ENCODE measurements at places on chromosomes 11 and 22.

- no peak for DNase-seq
Observed at GRCh38 chr11:45673441-45673840, 8.0 kb upstream of the CHST1 start.

DNA sequence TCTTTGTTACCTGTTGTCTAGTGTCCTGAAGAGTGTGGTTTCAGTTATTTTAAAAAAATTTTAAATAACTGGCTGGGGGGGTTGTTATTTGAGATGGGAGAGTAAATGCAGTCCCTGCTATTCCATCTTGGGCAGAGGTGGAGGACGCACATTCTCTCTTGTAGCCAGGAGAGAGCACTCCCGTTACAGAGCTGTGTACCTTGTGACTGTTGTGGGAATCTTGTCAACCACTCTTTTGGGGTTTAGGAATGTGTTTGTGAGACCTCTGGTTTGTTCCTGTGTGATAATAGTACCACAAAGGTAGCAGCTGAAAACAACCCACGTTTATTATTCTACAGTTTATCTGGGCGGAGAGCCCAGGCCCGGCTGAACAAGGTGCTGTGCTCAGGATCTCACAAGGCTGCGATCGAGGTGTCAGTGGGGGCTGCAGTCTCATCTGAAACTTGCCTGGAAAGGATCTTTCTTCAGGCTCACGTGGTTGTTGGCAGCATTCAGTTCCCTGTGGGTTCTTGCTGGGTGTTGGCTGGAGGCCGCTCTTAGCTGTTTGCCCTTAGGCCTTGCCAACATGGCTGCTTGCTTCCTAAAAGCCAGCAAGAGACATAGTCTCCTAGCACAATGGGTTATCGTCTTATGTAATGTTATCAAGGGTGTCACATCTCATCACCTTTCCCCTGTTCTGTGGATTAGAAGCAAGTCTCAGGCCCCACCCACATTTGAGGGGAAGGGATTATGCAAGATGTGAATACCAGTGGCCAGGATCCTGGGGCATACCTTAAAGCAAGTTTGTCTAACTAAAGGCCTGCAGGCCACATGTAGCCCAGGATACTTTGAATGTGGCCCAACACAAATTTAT, 20.6 kb downstream of the IGHMBP2 start:
- DNase-seq: no peak

DNA sequence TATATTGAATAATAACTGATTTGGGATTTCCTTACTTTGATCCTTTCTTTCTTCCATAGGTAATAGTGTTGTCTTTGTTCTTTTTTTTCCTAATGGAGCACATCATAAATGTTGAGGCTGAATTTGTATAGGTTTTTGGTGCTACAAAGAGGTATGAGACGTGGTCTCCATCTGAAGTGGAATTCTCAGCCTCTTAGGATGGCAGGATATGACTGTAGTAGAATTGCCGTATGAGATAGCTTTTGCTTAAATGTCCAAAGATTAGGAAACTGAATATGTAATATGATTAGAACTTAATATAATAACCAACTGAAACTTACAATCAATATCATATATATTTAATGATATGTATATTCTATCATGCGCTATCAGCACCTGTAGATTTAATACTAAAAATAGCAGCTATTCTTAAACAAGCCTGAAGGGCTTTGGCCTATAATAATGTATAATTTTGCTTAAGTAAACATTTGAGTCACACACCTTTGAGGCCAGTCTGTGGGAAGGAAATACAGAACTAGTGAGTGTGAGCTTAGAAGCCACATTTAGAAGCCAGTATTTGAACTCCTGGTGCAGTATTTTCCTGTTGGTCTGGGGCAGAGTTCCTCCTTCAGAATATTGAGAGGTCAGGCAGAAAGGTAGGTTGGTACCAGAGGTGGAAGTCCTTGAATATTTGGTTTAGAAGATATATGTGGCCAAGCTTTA, 62.6 kb downstream of the SWAP70 start:
- DNase-seq: peak; percentile 35

DNA sequence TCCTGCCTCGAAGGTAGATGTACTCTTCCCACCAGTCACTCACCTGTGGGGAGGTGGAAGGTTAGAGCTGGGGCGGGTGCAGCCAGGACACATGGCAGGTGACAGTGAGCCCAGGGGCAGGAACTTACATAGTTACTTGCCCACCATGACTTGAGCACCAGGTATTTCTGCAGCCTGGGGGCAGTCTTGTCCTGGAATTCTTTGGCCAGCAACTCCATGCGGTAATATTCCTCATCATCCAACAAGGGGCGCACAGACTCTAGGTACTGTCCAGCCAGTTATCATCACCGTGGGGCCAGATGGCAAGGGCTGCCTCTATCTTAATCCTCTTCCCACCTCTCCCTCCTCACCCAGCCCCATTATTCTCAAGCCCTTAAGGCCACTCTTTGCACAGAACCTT, 2.2 kb downstream of the CPT1B start:
- DNase-seq: no peak

- DNase-seq: no peak
Observed at GRCh38 chr11:134560566-134561330, 148.7 kb upstream of the B3GAT1 start.

- peak; percentile 7 for DNase-seq
Observed at GRCh38 chr22:19687561-19688300, 26.6 kb upstream of the SEPTIN5 start.

DNA sequence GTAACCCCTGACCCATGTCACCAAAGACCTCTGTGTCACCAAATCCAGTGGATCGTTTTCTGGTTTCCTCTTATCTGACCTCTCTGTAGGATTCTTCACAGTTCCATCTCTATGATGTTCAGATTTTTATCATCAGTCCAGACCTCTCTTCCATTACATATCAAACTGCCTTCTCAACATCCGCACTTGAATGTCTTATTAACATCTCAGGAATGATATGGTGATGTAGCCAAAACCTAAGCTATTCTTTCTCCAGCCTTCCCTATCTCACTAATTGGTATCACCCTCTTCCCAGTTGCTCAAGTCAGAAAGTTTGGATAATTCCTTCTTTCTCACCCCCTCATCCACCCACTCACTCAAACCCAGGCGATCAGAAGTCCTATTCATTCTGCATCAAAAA, 13.4 kb downstream of the APLNR start:
- no peak for DNase-seq

DNA sequence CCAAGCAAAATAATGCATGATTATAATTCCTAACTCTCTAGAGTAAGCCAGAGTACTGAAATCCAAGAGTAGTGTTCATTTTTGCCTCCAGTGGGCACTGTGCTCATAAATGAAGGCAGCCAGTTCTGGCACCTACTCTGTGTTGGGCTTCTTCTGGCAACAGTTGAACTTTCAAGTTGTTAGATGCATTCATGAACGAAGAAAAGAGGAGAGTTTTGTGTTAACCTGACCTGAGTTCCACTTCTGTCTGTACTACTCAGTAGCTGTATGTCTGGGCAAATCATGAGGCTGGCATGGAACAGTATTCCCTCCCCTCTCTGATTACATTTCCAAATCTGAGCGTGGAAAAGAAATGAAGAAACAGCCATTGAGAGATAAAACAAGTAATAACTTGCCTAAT, 20.3 kb upstream of the TENM4 start:
- no peak for DNase-seq

DNA sequence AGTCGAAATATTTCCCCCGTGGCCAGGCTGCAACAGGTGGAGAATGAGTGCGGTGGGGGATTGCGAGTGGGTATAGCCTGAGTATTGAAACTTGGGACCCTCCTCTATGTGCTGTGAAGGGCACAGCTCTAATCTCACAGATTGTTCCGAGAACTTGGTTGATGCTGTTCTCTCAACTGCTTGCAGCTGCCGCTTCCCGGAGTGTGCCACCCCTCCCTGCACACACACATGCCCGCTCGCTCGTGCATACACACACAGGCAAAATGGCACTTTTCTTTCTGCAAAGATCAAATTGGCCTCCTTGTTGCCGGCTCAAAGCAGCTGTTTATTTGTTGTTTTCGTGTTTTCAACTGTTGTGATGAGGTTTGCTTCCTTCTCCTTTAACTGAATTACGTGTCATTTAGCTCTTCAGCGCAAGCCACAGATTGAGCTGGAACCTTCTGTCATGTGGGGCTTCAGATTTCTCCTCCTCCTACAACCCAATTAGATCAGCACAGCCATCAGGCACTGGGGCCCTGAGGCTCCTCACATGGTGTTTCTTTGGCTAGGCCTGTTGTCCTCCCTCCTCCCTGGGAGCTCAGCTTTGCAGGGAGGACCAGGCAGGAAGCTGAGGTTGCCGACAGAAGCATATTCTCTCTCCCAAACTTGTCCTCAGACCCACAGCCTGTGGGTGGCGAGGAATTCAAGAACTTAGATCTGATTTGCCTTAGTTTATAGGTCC, 13.9 kb upstream of the B3GAT1 start:
- no peak for DNase-seq

GRCh38 chr22:36465232-36466021, 16.0 kb downstream of the TXN2 start:
- no peak for DNase-seq

GRCh38 chr22:42313804-42314581, 43.5 kb upstream of the TCF20 start:
- DNase-seq: no peak

DNA sequence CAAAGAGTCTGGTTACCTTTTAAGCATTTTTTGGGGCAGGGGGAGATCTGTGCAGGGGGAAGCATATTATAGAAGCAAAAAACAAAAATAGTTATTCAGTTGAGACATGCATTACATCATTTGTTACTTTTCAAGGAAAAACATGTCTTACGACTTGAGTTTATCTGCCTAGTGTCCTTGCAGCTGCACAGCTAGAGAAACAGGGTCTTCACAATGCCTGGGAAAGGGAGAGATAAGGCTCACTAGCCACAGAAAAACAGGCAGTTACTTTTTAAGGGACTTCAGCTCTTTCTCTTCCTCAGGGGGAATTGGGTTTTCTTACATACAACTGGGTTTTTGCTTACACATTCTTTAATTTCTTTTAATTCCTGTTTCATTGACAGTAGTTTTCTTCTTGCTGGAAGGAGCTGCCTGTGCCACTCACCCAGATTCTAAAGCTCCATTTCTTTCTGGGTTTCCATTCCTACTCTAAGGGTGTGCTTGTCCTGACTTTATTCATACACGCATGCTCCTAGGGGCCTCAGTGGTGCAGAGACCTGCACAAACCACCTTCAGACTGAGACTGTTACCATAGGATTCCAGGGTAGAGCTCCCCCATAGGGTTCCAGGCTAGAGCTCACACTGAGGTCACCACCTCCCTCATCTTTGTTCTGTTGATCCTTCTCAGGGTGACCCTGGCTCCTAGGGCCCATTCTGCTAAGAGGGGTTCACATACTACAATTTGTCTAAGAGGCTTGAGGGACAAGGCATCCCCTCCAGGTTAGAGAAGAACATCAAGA, 14.7 kb upstream of the UBQLNL start:
- DNase-seq: no peak

- DNase-seq: no peak
Observed at GRCh38 chr22:47315862-47316419, 553.5 kb downstream of the TBC1D22A start.

DNA sequence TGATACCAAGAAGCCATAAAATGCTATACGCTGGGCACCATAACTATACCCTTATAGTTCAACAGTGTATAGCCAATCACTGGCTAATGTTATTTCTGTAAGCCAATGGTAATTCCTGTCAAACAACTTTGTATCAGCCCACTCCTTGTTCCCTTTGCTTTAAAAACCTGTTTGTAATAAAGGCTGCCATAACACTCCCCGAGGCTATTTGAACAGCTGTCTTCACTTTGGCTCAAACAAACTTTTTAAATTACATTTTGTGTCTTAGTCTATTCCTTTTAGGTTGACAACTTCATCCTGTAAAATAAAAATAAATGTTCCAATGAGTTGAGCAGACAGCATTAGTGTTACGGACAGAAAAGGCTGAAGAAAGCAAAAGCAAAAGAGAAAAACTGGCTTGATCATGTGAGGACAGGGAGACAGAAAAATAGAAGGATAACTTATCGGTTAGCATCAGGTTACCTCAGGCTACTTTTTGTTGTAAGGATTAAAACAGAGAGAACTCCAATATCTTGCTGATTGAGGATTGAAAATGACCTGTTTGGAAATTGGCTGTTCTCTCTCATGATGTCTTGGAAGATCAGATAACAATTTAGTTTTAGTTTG, 95.0 kb downstream of the AASDHPPT start:
- DNase-seq: no peak

GRCh38 chr22:38038890-38039812, 18.1 kb upstream of the PICK1 start:
- DNase-seq: no peak

DNA sequence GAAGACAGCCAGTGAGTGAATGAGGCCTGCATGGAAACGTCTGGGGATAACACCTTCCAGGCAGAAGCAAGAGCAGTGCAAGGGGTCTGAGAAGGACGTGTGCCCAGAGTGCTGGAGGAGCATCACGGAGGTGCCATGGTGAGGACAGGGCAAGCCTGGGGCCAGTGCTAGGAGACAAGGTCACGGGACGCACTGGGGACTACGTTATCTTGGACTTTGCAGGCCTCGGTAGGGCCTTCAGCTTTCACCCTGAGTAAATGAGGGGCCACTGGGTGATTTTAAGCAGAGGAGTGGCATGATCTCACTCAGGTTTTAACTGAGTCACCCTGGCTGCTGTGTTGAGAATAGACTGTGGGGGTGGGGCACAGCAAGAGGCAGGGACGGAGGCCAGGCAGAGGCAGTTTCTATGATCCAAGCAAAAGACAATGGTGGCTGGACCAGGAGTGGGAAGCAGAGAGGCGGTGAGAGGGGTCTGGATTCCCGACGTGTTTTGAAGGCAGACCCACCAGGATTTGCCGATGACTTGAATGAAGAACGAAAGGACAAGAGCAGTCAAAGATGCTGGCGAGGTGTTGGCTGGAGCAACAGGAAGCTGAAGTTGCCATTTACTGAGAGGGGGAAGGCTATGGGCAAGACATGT, 102.7 kb upstream of the PARVA start:
- no peak for DNase-seq

DNA sequence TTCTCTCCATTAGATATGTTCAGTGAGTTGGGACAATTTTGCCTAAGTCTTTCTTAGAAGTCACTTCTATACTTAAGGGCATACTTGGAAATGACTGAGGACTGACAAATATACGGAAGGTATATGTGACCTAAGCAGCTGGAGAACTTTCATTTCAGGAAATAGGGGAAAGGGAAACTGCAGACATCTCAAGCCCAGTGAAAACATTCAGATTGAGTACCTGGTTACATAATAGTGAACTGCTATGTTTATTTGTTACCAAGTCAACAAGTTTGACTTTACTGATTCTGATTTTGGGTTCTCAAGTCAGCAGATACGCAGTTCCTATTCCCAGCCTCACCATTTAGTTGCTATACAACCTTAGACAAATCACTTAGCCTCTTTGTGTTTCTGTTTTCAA, 1173.9 kb downstream of the LRRC4C start:
- DNase-seq: no peak

GRCh38 chr22:48182031-48182430, 1419.6 kb downstream of the TBC1D22A start:
- no peak for DNase-seq

- no peak for DNase-seq
Observed at GRCh38 chr11:57729479-57729878, 11.8 kb upstream of the SELENOH start.

Data from NCI-H2227 treated with DMSO at 0.1 percent for 48 hours (cell line).